ENCODE measurements at places on chromosomes 2 and 18. TPM values are rescaled to one million over a fixed set of nuclear protein-coding genes. Genes with fewer than 3 reads are reported as not detected.
A peak's percentile ranks its signal among the peaks of the same experiment; 100 is the strongest.

Gene LYG2
- total RNA-seq: 1.7 TPM

Gene KCNIP3
- total RNA-seq: 0.26 TPM

Gene SLC9A4
- total RNA-seq: 0.08 TPM

Gene UGT1A8
- total RNA-seq: not detected

- no peak overlapping the region for H3K27ac ChIP-seq
- H3K36me3 ChIP-seq: no peaks in the 10 kb centered on the region
- DNase-seq: no peak
- H3K27me3 ChIP-seq: peaks cover 2% of the 10 kb centered on the region
These were observed 166.3 kb upstream of the SKOR2 start for GRCh38 chr18:47417807-47418206.

- peaks cover 12% of the 10 kb centered on the region for H3K4me1 ChIP-seq
- H3K36me3 ChIP-seq: no peaks in the 10 kb centered on the region
- DNase-seq: no peak
- no peak overlapping the region for H3K4me3 ChIP-seq
- H3K27ac ChIP-seq: no peak overlapping the region
These were observed 57.8 kb downstream of the DNMT3A start for GRCh38 chr2:25283921-25284320.

DNA sequence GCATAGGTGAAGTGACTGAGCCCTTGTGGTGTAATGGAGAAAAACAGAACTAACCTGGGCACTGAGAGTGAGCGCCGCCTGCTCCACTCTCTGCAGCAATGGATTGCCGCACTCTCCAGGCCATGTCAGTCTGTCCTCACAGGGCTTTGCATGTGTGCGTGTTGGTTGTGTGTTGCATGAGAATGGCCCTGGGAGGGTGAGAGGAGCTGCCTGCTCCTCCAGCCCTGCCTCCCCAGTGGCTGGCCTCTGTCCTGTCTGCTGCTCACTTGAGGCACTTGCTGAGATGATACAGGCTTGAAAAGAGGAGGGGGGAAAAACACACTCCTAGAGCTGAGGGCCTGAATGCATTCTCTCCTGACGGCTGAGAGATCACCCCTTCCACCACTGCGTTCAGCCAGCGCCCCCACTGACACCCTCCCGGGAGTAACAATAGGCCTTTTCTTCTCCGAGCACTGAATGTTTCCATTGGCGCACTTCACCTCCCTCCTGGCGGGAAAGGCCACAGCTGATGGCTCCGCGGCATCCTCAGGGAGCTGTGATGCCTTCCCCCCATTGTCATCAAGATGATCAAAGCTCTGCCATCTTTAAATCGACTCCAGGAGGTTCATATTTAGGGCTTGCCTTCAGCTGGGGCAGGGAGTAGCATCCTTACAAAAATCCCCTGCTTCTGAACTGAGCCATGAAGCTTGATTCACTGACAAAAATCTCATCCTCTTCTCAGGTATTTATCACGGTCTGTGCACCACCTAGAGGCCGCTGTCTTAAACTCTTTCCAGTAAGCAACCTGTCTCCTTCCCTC lies 49.9 kb upstream of the DAPL1 start:
- H3K27me3 ChIP-seq: peaks cover 4% of the 10 kb centered on the region
- no peak overlapping the region for H3K27ac ChIP-seq
- H3K4me1 ChIP-seq: peaks cover 38% of the 10 kb centered on the region
- no peaks in the 10 kb centered on the region for H3K36me3 ChIP-seq
- peak; percentile 63 for DNase-seq

DNA sequence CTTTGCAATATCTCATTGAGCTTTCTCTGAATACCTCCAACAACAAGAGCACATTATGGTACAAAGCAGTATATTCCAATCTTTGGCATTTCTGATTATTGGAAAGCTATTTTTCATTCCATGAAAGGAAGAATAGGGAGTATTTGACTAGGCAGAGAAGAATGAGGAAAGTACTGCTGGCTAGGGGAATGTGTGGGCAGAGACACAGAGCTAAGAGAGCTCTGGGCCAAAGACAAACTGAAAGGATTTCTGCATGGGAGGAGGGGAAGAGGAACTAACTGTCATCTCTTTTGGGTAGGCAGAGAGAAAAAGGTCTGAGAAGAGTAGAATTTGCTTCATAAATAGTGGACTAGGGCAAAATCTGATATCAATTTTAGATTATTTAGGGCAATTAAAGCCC lies 150.8 kb downstream of the CCDC85A start:
- DNase-seq: no peak
- H3K36me3 ChIP-seq: no peaks in the 10 kb centered on the region
- H3K27me3 ChIP-seq: no peaks in the 10 kb centered on the region
- no peak overlapping the region for H3K27ac ChIP-seq

GRCh38 chr2:207750345-207750744 lies 19.4 kb downstream of the FZD5 start:
- peaks cover 22% of the 10 kb centered on the region for H3K36me3 ChIP-seq
- no peak for DNase-seq
- H3K27me3 ChIP-seq: no peaks in the 10 kb centered on the region
- H3K27ac ChIP-seq: no peak overlapping the region
- H3K4me3 ChIP-seq: no peak overlapping the region

- H3K27ac ChIP-seq: peak overlapping the region; percentile 41
- H3K4me3 ChIP-seq: peak overlapping the region; percentile 86
- H3K36me3 ChIP-seq: peaks cover 4% of the 10 kb centered on the region
- H3K4me1 ChIP-seq: peaks cover 32% of the 10 kb centered on the region
These were observed 3.4 kb upstream of the TET3 start for GRCh38 chr2:73981081-73982001.

DNA sequence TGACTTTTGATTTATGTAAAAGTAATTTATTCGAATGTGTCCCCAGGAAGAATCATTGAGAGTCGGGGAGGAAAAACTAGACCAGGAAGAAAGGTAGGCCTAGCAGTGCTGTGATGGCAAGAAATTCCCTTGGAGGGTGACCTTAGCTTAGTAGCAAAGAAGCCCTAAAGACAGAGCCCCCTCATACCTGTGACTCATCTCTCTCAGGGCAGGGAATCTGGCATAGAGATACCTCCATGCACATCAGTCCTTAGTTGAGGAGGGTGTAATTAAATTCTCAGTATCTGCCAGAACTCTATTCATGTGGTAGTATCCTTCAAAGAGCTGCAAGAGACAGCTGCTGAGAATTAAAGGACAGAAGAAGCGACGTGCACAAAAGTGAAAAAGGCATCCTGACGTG lies 360.3 kb downstream of the FBXO15 start:
- peaks cover 11% of the 10 kb centered on the region for H3K4me1 ChIP-seq
- H3K36me3 ChIP-seq: no peaks in the 10 kb centered on the region
- DNase-seq: no peak
- H3K27ac ChIP-seq: no peak overlapping the region

DNA sequence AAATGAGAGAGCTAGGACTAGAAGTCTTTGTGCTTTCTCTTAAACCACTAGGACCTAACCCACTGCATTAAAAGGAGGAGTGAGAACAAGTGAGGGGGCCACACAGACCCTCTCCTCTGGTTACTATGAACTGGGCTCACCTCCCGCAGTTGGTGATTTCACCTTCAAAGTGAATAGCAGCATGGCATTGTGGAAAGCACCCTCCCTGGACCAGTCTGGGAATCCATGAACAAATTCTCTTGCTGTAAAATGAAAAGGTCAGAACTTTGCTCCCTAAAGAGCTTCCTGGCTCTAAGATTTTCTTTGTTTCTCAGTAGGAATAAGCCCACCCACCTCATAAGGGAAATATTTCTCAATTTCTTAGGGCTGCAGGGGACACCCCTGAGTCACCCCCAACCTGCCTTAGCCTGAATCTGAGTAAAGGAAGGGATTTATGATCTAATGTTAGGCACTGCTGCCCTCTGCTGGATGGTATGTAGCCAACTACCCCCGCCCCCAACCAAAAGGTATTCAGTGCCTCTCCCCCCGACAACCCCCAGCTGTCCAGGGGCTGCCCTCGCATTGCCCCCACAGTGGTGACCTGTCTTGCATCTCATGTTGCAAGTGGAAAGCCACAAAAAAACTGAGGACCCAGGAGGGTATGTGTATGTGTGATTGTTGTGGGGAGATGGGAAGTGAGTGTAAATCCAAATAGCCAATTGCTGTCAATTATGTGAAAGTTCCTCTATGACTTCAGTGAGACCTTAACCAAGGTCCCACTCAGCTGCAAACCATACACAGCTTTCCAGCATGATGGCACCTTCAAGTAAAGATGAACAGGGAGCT lies 230.9 kb upstream of the SLC14A2 start:
- DNase-seq: peak; percentile 66
- no peaks in the 10 kb centered on the region for H3K36me3 ChIP-seq
- H3K4me1 ChIP-seq: no peaks in the 10 kb centered on the region
- H3K27me3 ChIP-seq: no peaks in the 10 kb centered on the region
- H3K27ac ChIP-seq: no peak overlapping the region

- H3K27ac ChIP-seq: peak overlapping the region; percentile 19
- H3K4me1 ChIP-seq: peaks cover 9% of the 10 kb centered on the region
- no peak overlapping the region for H3K4me3 ChIP-seq
- H3K36me3 ChIP-seq: no peaks in the 10 kb centered on the region
- DNase-seq: no peak
These were observed 14.1 kb upstream of the ZSWIM2 start for GRCh38 chr2:186862869-186863709.

DNA sequence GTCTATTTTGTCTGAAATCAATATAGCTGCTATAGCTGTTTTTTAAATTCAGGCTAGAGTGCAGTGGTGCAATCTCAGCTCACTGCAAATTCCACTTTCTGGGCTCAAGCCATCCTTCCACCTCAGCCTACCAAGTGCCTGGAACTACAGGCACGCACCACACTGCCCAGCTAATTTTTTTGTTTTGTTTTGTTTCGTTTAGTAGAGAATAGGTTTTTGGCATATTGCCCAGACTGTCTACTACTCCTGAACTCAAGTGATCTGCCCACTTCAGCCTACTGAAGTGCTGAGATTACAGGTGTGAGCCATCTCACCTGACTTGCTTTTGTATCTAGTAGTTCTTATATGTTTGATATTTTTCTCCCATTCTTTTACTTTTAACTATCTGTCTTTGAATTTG lies 259.7 kb downstream of the CDH19 start:
- DNase-seq: no peak
- H3K4me3 ChIP-seq: no peak overlapping the region
- H3K27ac ChIP-seq: no peak overlapping the region
- H3K4me1 ChIP-seq: no peaks in the 10 kb centered on the region

- no peaks in the 10 kb centered on the region for H3K36me3 ChIP-seq
- no peak for DNase-seq
- no peak overlapping the region for H3K27ac ChIP-seq
- peaks cover 2% of the 10 kb centered on the region for H3K27me3 ChIP-seq
These were observed 100.8 kb downstream of the GPR39 start for GRCh38 chr2:132517386-132517785.

GRCh38 chr2:201779901-201780673 lies 646 bp downstream of the ALS2 start:
- H3K27ac ChIP-seq: peak overlapping the region; percentile 99
- peaks cover 3% of the 10 kb centered on the region for H3K36me3 ChIP-seq
- no peak for DNase-seq
- H3K4me1 ChIP-seq: peaks cover 20% of the 10 kb centered on the region
- peaks cover 13% of the 10 kb centered on the region for H3K27me3 ChIP-seq
- H3K4me3 ChIP-seq: peak overlapping the region; percentile 97

DNA sequence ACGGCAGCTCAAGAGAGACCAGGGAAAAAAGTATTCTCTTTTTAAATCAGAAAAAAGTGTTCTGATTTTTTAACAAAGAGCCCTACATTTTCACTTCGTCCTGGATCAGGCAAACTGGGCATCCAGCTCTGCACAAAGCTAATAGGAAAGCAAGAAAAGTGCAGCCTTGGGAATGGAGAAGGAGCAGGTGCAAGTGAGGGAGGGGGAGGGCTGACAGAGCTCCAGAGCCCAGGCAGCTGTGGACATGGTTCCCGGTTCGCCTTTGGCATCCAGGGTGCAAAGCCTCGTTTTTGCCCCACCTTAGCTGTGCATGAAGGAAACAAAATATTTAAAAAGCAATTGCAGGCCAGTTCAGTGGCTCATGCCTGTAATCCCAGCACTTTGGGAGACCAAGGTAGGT lies 82.2 kb downstream of the FAM124B start:
- H3K4me3 ChIP-seq: no peak overlapping the region
- H3K36me3 ChIP-seq: no peaks in the 10 kb centered on the region
- H3K4me1 ChIP-seq: peaks cover 10% of the 10 kb centered on the region

GRCh38 chr18:35933982-35934381 lies 38.5 kb upstream of the RMP24 start:
- DNase-seq: no peak
- no peak overlapping the region for H3K27ac ChIP-seq
- no peaks in the 10 kb centered on the region for H3K27me3 ChIP-seq
- no peaks in the 10 kb centered on the region for H3K36me3 ChIP-seq

DNA sequence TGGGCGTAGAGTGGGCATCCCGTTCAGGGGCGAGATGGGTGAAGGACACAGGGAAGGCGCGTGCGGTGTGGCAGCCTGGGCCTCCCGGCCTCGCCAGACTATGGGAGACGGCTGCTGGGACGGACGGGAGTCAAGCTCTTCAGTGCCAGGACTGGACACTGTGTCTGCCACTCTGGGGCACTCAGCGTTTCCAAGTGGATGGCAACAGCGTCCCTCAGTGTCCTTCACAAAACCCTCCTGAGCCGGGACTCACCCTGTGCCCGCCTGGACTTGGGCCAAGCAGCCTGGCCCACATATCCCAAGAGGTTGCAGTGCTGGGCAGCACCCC lies 16.3 kb upstream of the BOK start:
- no peaks in the 10 kb centered on the region for H3K36me3 ChIP-seq
- H3K4me1 ChIP-seq: peaks cover 6% of the 10 kb centered on the region
- no peak for DNase-seq
- H3K27ac ChIP-seq: no peak overlapping the region

- peaks cover 3% of the 10 kb centered on the region for H3K36me3 ChIP-seq
- DNase-seq: no peak
- H3K27ac ChIP-seq: no peak overlapping the region
- no peak overlapping the region for H3K4me3 ChIP-seq
- peaks cover 4% of the 10 kb centered on the region for H3K27me3 ChIP-seq
These were observed 21.4 kb upstream of the BARD1 start for GRCh38 chr2:214830794-214831346.

Data from endothelial cell (in vitro differentiated cells).